ENCODE measurements at places on chromosomes 7 and 10.

- no peak for DNase-seq
Measured at GRCh38 chr10:61752111-61753011, 89.6 kb downstream of the CABCOCO1 start.

GRCh38 chr7:47418601-47419309 is 163.2 kb downstream of the TNS3 start:
- DNase-seq: no peak

GRCh38 chr10:3623746-3624145 is 161.3 kb downstream of the KLF6 start:
- no peak for DNase-seq

- no peak for DNase-seq
Measured at GRCh38 chr7:5343884-5344283, 61.1 kb downstream of the SLC29A4 start.

DNA sequence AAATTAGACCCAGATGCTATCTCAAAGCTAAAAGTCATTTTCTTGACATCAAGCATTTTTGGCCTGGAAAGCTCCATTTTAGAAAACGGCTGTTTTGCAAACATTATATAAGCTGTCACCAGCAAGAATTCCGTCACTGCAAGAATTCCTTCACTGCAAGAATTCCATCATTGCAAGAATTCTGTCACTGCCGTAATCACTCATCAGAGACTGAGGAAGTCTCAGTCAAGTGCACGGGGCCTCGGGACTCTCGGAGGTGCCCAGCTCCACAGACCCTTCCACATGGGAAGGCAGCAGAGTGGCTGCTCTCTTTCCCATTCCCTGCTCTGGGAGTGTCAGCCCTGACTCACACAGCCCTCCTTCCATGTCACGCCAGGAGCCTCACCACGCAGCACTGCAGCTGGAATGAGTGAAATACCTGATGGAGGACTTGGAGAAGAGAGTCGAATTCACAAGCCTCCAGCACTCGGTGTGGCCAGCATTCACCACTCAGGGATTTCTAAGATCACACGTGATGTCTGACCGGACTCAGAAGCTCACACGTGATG is 168.3 kb downstream of the PTPRN2 start:
- no peak for DNase-seq

- DNase-seq: no peak
Measured at GRCh38 chr7:96952974-96953391, 52.4 kb upstream of the DLX6 start.

DNA sequence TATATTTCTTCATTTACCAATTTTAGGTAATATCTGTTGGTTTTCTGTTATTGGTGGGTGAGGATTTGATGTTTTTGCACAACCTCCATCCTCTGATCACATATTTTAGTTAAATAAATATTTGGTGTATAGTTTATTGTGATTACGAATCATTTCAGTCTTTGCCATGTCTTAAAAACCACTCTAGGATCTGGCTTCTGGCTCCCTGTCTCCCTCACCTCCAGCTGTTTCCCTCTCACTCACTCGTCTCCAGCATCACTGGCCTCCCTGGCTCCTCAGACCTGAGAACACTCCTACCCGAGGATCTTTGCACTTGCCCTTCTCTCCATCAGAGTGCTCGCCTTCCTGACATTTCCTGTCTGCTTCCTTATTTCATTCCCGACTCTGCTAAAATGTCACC is 50.7 kb upstream of the NRF1 start:
- DNase-seq: no peak

DNA sequence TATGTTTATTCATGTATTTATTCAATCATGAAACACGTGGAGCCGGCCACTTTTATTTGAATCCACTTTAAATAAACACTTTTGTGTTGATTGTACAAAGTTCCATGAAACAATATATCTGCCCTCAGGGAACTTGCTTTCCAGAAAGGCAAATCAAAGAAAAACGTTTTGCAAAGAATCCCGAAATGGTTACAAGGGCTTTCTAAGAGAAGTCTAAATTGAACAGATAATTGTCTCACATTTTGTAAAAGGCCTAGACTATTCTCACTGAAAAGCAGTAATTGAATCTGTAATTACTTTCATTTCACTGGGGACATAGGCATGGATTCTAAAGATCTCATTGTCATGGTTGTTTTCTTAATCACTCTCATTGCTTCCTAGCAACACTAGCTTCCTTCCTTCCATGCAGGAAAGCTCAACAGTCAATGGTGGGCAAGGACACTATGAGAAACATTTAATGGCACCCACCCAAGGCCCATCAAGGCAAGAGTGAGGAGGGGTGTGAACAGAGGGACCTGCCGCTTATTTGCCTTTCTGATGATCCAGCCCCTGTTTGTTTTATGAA is 622.4 kb upstream of the C7orf33 start:
- no peak for DNase-seq

- DNase-seq: no peak
Measured at GRCh38 chr10:132541601-132542011, 4.0 kb downstream of the INPP5A start.

- DNase-seq: no peak
Measured at GRCh38 chr7:80770675-80771081, 132.2 kb downstream of the CD36 start.

GRCh38 chr7:148540041-148540738 is 50.4 kb upstream of the C7orf33 start:
- DNase-seq: no peak

- DNase-seq: no peak
Measured at GRCh38 chr10:71769279-71769823, 4.0 kb downstream of the VSIR start.

DNA sequence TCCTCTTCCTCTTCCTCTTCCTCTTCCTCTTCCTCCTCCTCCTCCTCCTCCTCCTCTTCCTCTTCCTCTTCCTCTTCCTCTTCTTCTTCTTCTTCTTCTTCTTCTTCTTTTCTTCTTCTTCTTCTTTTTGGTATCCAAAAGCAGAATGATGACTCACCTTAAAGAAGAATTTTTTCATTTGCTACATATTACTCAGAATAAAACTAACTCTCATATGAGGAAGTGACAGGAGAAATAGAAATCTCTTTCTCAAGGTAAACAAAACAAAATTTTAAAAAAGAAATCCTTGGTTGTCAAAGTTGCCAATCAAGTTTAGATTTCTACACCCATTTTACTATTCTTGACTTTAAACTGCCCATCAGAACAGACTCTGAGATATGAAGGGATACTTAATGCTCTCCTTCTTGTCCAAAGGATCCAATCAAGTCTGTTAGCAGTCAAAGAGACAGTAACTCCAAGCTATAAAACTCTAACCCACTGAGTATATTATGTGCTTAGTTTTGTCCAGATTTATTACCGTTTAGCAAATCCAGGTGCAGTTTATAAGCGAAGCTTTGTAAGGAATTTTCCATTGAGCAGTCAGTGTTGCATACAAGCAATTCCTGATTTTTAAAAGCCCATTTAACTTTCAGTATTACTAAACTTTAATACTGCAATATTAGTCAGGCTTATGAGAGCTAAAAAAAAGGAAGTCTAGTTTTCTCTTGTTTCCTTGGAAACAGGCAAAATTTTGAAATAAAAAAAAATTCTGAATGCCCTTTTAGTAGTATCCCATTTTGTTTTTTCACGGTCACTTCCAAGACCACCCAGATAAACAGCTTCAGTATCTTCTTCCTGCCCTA is 43.1 kb upstream of the SNX13 start:
- no peak for DNase-seq

GRCh38 chr7:6273380-6273837 is 985 bp upstream of the CYTH3 start:
- DNase-seq: no peak

- no peak for DNase-seq
Measured at GRCh38 chr7:47956220-47956619, 8.0 kb upstream of the PKD1L1 start.

DNA sequence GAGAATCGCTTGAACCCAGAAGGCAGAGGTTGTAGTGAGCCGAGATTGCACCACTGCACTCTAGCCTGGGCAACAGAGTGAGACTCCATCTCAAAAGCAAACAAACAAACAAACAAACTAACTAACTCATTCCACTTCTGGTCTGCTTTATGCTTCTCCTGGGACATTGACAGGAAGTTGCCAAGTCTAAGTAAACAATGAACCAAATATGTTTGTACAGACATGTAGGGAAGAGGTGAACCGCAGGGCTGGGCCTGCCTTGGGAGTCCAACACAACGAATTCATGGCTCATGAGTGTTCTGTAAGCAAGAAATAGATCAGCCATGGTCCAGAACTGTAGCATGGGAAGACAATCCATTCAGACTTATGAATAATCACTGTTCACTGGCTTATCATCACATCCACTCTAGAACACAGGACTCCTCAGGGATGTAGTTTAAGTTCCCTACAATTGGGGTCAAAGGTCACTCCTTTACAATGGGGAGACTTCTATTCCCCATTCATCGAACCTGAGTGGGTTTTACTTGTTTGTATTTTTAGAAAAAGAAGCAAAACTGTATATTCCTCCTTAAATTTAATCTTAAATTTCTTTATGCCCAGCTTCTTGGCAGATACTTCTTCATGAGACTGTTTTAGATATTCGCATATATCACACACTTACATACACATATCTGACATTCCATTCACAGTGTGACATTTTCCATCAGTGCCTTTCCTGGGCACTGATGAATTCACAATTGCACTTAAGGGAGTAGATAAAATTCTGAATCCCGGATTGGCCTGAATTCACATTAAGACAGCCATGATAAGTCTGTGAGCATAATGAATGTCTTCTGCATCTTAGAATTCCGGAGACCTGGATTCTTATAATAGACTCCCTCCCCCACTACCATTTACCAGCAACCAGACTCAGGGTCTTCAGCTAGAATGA is 159.1 kb upstream of the EEPD1 start:
- DNase-seq: no peak

- DNase-seq: no peak
Measured at GRCh38 chr7:32104766-32105165, 34.6 kb upstream of the PDE1C start.

DNA sequence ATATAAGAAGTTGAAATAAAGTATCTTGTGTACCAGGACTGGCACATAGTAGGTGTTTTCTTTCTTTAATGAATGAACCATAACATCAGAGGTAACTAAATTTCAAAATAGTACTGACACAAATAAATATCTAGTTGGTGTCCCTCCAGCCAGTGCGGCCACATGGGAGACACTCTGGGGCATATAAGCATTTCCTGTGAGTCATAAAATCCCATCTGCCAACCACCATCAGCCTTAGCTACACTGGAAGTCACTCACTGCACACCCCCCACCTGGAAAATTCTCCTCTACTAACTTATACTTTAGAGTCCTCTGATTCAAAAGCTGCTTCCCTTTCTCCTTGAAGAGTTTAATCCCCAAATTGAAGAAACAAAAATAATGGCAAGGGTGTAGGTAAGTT is 32.5 kb downstream of the DYDC1 start:
- no peak for DNase-seq

DNA sequence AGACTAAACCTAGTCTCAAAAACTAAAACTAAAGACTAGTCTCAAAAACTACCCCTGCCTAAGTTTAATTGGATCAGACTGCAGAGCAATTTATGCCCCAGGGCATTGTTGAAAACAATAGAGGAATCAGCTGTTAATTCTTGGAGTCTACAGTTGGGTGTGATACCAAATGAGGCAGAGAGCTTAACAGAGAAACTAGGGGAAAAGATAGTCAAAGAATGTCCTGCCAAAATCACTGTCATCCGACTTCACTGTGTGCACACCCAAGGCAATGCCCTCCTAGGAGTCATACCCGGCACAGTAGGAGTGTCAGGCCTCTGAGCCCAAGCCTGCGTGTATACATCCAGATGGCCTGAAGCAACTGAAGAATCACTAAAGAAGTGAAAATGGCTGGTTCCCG is 90.5 kb upstream of the TOMM7 start:
- DNase-seq: no peak

DNA sequence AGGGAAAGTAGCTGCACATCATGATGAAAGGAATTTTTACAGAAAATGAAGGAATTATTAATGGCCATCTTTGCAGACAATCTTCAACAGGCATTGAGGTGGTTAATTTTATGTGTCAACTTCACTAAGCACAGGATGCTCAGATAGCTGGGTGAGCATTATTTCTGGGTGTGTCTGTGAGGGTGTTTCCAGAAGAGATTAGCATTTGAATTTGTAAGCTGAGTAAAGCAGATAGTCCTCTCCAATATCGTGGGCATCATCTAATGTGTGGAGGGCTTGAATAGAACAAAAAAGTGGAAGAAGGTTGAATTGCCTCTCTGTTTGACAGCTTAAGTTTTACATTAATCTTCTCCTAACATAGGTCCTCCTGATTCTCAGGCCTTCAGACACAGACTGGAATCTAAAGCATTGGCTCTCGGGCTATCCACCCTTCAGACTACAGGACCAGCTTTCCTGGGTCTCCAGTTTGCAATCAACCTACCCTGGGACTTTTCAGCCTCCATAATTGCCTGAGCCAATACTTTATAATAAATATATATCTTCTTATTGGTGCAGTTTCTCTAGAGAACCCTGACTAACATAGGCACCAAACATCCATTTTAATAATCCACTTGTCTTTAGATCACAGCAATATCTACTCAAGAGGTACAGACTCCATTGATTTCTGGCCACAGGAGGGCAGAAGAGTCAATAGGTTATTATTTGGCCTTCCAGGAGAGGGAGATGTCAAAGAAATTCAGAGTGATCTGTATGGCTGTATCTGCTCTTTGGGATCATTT is 10.5 kb upstream of the CRPPA start:
- no peak for DNase-seq

DNA sequence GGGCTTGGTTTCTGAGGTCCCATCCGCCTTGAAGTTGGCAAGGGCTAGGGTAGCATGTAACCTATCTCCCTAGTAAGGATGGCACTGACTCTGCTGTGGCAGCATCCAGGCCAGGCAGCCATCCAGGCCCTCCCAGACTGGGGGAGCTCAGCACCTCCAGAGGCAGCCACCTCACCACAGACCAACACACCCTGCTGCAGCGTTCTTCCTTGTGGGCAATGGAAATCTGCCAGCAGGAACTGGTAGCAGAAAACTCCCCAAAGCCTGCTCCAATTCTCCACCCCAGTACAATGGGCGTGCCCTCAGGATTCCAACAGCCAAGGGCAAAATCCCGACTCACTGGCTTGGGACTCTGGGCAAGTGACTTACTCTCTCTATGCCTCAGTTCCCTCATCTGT is 27.5 kb downstream of the DLG5 start:
- DNase-seq: no peak

- no peak for DNase-seq
Measured at GRCh38 chr7:45982907-45983719, 62.0 kb upstream of the IGFBP3 start.

- DNase-seq: no peak
Measured at GRCh38 chr10:121352231-121352855, 245.9 kb downstream of the FGFR2 start.

DNA sequence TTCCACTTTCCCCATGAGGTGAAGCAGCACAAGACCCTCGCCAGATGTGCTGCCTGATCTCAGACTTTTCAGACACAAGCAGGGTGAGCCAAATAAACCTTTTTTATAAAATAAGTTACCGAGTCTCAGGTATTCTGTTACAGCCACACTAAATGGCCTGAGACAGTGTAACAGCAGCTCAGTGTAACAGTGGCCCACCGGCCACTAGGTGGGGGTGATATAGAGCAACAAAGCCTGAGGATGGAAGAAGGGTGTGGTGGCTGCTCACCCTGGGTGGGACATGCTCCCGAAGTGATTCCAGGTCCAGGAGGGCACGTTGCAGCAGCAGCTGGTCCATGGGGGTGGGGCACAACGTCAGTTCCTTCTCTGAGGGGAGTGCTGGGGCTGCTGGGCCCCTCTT is 44.6 kb downstream of the BMS1 start:
- DNase-seq: no peak

- DNase-seq: no peak
Measured at GRCh38 chr7:22064816-22065215, 119.1 kb upstream of the CDCA7L start.

- DNase-seq: no peak
Measured at GRCh38 chr10:92404612-92405418, 113.8 kb downstream of the MARCHF5 start.

Data from activated CD4-positive, alpha-beta T cell treated with anti-CD3 and anti-CD28 coated beads for 24 hours (primary cell).